ENCODE measurements at places on chromosomes 13 and 19.
A peak's percentile ranks its signal among the peaks of the same experiment; 100 is the strongest.

DNA sequence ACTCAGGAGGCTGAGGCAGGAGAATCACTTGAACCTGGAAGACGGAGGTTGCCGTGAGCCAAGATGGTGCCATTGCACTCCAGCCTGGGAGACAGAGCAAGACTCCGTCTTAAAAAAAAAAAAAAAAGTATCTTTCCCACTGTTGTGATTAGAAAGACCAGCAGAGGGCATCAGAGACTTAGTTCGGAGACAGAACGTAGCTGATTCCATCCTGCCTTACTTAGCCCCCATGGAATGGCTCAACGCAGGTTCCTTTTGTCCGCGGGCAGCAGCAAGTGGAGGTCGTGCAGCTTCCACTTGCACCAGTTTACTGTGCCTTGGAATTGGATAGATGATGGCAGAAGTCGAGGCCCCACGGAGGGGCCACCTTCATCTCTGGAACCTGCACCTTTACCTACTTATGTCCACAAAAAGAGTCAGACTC, 8.1 kb downstream of the TIMM29 start:
- DNase-seq: no peak

GRCh38 chr13:30071969-30072817, 221.8 kb upstream of the UBL3 start:
- DNase-seq: no peak

- no peak for DNase-seq
Measured at GRCh38 chr13:98345107-98345935, 168.3 kb upstream of the RNF113B start.

DNA sequence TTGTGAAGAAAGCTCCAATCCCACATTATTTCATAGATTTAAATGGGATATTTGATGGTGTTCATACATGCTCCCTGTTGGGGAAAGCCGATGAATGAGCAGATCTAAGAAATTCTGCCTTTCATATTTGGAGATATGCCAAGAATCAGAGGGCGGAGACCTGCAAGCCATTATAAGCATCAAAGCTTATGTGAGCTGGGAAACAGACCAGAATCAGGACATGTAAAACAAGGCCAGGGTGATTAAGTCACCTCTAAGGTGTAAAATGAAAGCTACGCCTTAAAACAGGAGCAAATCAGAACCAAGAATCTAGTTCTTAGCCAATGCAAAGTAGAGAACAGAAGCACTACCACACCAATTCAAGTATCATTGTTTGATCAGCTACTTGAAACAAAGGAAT, 392.4 kb downstream of the DCT start:
- DNase-seq: no peak

DNA sequence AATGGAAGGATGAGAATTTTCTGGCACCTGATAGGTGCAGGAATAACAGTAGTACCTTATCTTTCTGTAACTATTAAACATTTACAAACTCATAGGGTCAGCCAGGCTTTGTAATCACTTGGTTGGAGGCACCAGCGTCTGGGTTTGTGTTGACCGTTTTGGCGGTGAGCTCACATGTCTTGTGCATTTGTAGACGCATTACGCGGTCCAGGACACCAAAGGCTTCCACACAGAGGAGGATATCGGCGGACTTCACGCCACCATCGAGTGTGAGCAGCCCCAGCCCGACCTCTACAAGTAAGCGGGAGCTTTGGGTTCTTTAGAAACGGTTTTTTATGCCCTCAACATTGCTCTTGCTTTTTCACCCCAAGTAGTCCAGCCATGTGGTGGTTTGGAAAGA, 129.3 kb downstream of the ATP11A start:
- no peak for DNase-seq

- peak; percentile 51 for DNase-seq
Measured at GRCh38 chr13:99307648-99308339, 595 bp upstream of the GPR183 start.

- DNase-seq: no peak
Measured at GRCh38 chr19:50967929-50968715, 1.3 kb downstream of the KLK6 start.

DNA sequence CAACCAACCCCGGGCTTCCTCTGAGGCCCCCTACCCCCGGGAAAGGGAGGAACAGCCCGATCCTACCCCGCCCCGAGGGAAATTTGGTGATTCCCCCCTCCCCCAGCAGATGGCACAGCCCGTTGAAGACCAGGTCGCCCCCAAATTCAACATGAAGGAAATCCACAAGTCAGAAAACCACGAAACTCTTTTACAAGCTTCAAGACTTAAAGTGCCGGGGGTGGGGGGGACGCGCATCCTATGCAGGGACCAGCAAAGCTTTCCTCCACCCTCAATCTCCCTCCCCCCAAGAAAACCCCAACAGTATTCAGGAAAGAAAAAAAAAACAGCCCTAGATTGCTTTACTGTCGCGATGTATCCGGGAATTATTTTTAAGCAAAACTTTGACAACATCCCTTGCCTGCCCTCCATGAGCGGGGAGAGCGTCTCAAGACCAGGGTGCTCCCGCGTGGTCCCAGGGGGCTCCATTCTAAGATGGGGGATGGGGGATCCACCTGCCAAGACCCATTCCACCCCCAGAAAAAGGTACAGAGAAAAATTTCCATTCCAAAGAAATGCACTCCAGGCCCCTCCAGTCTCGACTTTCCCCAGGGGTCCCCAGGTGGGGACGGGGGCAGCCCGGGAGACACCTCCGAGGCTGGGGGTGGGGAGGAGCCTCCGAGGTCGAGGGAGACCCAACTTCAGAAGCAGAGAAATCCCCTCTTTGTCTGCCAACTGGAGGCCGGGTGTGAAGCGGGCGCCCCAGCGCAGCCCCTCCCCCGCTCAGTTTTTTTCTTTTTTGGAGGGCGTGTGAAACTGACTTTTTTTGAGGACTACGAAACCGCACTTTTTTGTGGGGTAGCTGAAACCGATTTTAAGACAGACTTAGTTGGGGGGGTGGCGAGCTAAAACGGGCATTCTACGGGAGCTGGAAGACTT, 1.5 kb downstream of the TCF3 start:
- no peak for DNase-seq

DNA sequence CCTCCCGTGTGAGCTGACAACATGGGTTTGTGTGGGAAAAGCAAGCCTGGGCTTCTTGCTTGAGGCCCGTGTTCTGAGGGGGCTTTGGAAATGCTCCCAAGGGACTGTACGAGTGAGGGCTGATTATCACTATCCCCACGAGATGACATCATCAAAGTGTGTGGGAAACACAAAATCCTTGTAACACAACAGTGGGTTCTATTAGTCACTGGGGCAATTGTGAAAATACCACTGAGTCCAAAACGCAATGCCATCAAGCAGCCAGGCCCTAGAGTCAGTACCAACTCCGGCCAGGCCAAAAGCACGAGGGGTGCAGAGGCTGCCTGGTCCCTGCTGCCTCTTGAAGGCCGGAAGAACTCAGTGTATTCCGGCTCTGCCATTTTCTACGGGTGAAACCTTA, 29.6 kb downstream of the CAPS start:
- DNase-seq: no peak

DNA sequence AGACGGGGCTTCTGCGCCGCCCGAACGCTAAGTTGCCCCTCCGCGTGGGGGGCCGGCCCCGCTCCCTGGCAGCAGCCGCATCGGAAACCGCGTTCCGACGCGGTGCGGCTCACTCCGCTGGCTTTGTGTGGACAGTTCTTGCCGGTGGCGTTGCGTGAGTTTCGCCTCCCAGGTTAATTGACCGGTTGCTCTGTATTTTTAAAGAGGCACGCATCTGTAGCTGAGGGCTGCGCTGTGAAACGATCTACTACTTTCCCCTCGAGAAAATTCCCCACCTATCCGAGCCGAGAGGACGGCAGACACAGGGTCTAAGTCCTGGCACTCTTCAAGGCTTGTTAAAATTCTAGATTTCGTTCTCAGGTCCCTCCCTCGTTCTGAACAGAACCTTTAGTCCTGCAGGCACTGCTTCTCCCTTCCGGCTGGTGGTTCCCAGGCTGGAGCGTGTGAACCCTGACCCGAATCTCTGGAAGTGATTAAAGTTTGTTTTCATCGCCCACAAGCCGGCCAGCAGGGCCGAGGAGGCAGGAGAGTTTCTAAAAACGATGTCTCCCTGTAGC, 933 bp downstream of the ARHGEF7 start:
- peak; percentile 75 for DNase-seq

GRCh38 chr19:45348367-45349125, 8.0 kb downstream of the KLC3 start:
- DNase-seq: no peak

- DNase-seq: no peak
Measured at GRCh38 chr13:101749584-101749983, 297.1 kb downstream of the ITGBL1 start.

- DNase-seq: peak; percentile 73
Measured at GRCh38 chr19:15378534-15379082, 979 bp downstream of the AKAP8 start.

DNA sequence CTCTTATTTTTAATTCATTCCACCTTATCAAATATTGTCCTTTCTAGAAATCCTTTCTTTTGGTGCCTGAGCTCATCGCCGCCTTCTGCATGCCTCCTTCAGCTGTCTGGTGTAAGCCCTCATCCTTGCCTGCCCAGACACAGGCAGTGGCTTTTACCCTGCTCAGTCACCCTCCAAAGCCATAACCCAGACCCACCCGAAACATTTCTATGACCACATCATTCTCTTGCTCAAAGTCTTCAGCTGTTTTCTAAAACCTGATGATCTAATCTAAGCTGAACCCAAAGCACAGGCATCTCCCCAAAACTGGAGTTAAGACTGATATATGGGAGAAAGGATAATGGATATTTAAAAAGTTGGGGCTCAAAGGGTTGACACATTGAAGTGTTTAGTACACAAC, 753.7 kb upstream of the SGCG start:
- DNase-seq: no peak

GRCh38 chr19:38547421-38547820, 70.3 kb downstream of the MAP4K1 start:
- no peak for DNase-seq

DNA sequence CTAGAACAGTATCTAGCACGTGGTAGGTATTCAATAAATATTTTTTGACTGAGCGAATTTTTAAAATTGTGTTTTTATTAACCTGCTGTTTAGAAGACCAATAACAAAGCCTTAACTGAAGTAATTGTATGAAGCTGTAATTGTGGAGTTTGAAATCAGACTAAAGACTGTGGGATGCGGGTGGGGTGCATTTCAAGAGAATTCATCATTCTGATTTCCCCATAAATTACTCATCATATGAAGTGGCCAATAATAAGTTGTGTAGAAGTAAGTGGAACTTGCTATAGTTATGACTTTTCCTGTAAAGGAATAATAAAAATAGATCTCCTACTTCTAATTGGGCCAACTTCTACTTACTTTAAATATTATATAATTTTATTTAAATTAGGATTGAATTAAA, 449.3 kb downstream of the PCDH9 start:
- DNase-seq: no peak

- DNase-seq: no peak
Measured at GRCh38 chr13:62243106-62243505, 827.5 kb upstream of the PCDH20 start.

DNA sequence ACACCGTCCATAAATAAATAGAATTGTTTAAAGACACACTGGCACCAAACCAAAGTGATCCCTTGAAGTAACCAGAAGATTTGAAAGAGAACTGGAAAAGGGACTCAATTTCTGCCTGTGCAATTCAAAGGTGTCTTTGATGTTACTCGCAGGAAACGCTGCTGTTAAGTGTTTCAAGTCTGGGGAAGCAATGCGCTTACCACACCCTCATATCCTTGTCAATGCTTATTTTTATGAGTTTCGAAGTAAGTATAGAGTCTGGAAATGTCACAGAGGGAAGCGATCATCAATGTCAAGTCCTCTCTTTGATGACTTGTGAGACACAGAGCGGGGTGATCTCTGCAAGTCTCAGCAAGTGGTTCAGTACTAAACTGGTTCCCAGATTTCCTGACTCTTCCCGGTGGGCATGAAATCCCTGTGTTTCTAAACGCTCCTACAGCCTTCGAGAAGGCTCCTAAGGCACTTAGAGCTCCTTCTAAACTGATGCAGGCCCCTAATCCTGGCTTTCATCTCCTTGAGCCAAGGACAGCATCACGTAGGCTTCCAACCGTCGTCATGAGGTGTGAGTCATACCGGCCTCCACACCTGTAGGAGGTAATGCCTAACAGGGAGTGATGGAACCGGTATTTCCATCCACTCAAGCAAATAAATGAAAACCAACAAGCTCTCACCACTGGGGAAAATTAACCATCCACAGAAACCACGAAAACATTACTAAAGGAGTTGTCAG, 22.8 kb downstream of the SYDE1 start:
- no peak for DNase-seq

DNA sequence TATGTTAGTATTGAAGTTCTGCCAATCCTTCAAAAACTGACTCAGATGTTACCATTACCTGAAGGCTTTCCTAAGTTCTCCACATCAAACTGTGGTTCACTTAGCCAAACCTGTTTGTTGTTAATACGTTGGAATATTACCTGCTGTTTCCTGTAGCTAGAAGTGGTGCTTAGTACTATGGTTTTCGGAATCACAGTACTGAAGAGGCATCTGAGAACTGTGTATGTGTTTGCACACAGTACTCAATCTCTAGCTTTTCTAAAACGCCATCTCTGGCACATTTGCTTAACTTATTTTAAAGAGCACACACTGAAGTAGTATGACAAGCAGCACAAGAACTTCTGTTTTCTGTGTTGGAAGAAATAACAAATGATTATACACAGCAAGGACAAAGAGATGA, 248.2 kb downstream of the SHISA2 start:
- DNase-seq: no peak

DNA sequence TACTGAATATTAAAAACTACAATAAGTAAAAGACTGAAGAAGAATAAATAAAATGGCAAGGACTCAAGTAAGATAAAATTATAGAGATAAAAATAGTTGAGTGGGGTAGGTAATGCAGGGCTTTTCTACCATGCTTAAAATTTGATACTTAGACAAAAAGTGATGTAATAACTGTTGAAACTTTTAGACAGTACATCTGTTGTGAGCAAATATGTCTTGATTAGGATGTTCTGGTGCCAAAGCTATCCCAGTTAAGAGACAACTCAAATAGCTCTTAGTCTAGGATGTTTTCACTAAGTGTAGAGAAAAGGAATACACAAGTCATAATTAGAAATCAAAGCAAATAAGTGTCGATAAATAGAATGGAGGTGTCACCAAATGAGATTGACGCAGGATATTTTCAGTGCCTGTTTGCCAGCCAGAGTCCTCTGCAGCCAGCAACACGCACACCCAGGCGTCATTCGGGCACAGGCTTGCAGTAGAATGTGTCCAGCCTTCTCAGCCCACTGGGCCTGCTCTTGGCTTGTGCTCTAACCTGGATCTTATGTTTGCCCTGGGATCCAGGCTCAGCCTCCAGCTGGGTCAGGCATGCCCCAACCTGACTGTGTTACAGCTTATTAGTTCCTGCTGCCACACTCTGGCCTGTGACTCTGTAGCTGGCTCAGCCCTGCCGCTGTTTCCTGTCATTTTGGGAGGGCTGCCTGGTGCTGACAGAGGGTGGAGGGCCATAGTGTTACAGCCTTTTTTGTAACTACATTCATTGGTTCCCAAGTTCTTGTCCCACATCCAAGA, 766.2 kb downstream of the PCDH17 start:
- DNase-seq: peak; percentile 74

DNA sequence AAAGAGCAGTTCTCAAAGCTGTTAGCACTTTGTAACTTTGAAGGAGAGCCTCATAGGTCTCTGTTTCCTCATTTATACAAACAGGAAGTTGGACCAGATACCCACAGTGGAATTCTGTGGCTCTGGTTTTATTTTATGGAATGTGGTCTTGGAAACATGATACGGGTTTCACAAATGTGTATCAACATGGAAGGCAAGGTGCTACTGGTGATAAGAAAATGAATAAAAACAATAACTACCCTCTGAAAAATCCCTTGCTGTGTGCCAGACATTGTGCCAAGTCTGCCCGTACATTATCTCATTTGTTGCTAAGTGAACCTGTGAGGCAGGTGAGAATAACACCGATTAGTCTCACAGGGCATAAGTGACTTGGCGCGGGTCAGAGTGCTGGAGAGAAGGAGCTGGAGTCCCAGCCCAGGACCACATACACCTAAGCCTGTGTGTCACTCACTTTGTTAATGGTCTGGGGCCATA, 45.0 kb upstream of the RNF113B start:
- no peak for DNase-seq
